Psoas muscle (tissue), 8 donors: ENCODE measurements at places on chromosomes 4 and X.

GRCh38 chr4:159150396-159150795 is 47.5 kb downstream of the RAPGEF2 start:
- no peak for DNase-seq

GRCh38 chr4:24218566-24218965 is 328.7 kb upstream of the PPARGC1A start:
- DNase-seq, result no peak

DNA sequence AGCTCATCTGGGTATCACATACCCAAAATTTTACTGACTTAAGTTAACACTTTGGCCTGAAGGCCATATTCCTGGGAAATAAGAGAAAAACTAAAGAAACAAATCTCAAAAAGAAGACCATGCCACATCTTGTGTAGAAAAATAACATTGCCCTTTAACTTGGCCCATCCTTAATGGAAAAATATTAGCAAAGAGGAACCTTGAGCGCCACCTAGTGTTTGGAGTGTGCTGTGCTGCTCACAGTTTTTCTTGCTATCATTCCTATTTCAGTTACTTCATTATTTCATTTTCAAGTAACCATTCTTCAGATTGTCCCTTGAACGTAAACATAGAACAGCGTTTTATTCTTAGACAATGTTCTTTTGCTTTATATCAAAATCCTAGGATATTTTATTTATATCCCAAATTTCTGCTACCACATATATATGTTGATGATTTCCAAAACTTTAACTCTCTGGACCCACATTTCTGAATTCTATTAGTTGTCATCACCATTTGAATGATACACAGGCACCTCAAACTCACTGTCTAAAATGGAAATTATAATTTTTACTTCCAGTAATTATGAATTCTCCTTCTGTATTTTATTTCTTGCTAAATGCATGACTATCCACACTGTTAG is 999.0 kb upstream of the ADGRL3 start:
- no peak for DNase-seq

DNA sequence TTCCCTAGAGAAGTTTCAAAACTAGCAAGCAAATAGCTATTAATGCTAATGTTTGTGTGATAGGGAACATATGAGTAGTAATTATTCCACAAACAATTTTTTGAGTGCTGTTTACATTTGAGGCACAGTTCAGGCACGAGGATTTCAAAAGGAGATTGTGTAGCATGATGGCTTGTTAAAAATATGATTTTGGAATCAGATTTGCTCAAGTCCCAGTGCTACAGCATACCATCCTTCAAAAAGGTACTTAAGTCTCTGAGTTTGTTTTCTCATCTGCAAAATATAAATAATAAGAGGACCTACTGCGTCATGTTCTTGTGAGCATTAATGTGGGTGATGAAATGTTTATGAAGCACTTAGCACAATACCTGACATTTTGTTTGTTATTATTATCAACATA is 11.3 kb downstream of the TLR8 start:
- DNase-seq, result no peak

- DNase-seq, result no peak
These were observed 58.3 kb downstream of the ATP10D start for GRCh38 chr4:47543331-47543730.

DNA sequence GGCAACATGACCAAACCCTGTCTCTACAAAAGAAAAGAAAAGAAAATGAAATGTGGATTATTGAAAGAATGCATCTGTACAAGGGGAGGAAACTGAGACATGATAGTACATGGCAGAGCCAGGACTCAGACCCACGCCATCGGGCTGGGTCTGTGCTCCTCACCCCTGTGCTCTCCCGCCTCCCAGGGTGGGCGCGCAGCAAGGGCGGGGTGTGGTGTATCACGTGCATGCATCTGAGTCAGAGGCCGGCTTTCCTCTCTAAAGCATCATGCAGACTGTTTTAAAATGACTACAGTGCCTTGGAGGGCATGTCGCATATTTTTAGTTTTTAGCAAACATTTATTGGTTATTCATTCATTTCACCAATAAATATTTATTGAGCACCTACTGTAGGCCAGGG is 47.8 kb downstream of the HTT-AS start:
- no peak for DNase-seq

- DNase-seq, result no peak
These were observed 16.7 kb downstream of the AMMECR1 start for GRCh38 chrX:110301194-110301593.

DNA sequence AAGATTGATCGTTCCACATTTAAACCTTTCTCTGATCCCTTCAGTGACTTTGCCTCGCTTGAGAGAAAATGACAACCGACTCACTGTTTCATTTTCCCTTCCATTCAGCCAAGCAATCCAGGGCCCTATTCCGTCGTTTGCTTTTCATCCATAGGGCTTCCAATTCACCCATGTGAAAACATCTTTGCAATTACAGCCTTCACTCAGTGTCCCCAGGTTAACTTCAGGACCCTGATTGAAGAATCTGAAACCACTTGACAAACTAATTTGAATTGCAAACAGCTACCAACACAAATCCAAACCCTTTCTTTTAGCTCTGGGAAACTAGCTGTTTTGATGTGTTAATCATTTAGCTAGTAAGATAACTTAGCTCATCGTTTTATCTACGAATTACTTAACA is 120.2 kb upstream of the FAM9C start:
- no peak for DNase-seq

GRCh38 chrX:8548446-8548845 is 83.8 kb downstream of the VCX3B start:
- no peak for DNase-seq

- no peak for DNase-seq
These were observed 12.3 kb downstream of the CTAG1A start for GRCh38 chrX:154597221-154597620.

DNA sequence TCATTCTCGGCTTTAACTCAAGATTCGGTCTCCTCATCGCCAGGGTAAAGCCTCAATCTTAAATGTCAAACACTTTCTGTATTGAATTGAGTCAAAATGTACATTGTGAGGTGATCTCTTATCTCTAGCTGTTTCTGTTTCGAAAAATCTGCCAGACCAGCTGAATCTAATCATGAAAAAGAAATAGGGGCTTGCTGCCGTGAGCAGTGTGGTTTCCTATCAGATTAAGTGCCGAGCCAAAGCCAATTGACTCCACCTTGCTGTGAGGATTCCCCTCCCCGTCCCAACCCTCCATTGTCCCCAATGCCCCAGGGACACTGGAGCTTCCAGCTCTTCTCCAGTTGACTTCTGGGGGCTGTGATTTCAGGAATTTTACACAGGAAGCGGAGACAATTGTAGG is 12.5 kb upstream of the CRLF2 start:
- DNase-seq, result no peak

- no peak for DNase-seq
These were observed 264.9 kb upstream of the MAGEB18 start for GRCh38 chrX:25873196-25873595.
